ENCODE measurements at places on chromosomes 2 and 18. TPM values are rescaled to one million over a fixed set of nuclear protein-coding genes. Genes with fewer than 3 reads are reported as not detected.

MAL gene
- not detected for total RNA-seq

- H3K27ac ChIP-seq: no peak overlapping the region
- no peak overlapping the region for H3K4me3 ChIP-seq
- H3K4me1 ChIP-seq: peaks cover 3% of the 10 kb centered on the region
- no peak for DNase-seq
Observed at GRCh38 chr18:9737006-9737405, 28.9 kb downstream of the RAB31 start.

CCDC150 gene
- total RNA-seq: 7.1 TPM

- no peaks in the 10 kb centered on the region for H3K4me1 ChIP-seq
- no peaks in the 10 kb centered on the region for H3K27me3 ChIP-seq
- no peak overlapping the region for H3K27ac ChIP-seq
- DNase-seq: no peak
Observed at GRCh38 chr2:216932863-216933548, 73.1 kb upstream of the TNP1 start.

DNA sequence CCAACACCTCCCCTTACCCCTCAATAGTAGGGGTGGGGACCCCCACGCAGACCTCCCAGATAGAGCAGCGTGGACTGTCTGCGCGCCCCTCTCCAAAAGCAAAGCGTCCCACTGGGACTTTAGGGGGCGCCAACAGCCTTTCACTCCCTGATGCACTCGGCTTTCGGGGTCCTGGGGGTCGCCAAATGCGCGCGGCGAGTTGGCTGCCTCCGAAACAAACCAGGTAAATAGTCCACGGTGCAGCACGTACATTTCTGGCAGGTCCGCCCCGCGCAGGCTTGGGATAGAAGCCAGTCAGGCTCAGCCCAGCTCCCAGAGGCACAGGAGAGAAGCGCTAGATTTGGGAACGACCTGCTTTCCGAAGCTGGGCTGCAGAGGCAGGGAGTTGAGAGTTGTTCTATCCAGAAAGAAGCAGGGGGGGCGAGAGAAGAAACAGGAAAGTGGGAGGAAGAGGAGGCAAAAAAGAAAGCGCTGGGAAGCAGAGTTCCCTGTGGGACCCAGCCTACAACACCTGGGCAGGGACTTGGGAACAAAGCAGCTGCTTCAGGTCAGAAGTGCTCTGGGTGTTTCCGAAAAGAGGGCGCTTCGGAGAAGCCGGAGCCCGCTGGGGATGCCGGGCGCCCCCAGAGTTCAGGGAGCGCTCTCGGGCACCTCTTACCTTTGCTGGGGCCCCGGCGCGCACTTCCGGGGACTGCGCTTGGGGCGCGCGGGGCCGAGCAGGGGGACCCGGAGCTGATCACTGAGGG, 544 bp downstream of the EVA1A start:
- no peak for DNase-seq
- H3K4me1 ChIP-seq: no peaks in the 10 kb centered on the region
- H3K27ac ChIP-seq: no peak overlapping the region
- no peaks in the 10 kb centered on the region for H3K36me3 ChIP-seq

- H3K27ac ChIP-seq: no peak overlapping the region
- DNase-seq: no peak
- no peak overlapping the region for H3K4me3 ChIP-seq
- no peaks in the 10 kb centered on the region for H3K27me3 ChIP-seq
- H3K4me1 ChIP-seq: peaks cover 13% of the 10 kb centered on the region
- peaks cover 4% of the 10 kb centered on the region for H3K36me3 ChIP-seq
Observed at GRCh38 chr2:189763908-189764661, 1.5 kb upstream of the OSGEPL1 start.

GCKR gene
- not detected for total RNA-seq

GRCh38 chr2:190881084-190881597, 520 bp downstream of the GLS start:
- H3K4me1 ChIP-seq: no peaks in the 10 kb centered on the region
- no peaks in the 10 kb centered on the region for H3K36me3 ChIP-seq
- DNase-seq: no peak
- H3K27me3 ChIP-seq: no peaks in the 10 kb centered on the region
- peak overlapping the region; percentile 98 for H3K27ac ChIP-seq

DNA sequence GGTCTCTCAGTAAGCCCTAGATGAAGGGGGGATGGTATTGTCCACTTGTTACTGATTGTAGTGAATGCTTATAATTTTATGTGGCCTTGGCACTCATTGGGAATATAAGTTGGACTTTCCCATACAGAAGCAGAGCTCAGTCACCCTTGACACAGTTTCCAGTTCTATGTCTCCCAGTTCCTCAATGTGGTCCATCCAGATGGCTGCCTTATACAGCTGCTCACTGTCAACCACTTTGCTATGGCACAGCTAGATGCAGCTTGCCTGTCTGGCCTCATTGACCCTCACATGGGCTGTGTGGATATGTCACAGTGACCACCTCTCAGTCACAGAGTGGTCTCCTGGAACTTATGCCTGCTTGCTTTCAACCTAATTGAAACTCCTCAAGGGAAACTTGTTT, 21.7 kb downstream of the SLC39A6 start:
- no peak overlapping the region for H3K27ac ChIP-seq
- H3K4me3 ChIP-seq: no peak overlapping the region
- H3K4me1 ChIP-seq: no peaks in the 10 kb centered on the region
- DNase-seq: no peak
- no peaks in the 10 kb centered on the region for H3K27me3 ChIP-seq
- H3K36me3 ChIP-seq: peaks cover 12% of the 10 kb centered on the region

DNA sequence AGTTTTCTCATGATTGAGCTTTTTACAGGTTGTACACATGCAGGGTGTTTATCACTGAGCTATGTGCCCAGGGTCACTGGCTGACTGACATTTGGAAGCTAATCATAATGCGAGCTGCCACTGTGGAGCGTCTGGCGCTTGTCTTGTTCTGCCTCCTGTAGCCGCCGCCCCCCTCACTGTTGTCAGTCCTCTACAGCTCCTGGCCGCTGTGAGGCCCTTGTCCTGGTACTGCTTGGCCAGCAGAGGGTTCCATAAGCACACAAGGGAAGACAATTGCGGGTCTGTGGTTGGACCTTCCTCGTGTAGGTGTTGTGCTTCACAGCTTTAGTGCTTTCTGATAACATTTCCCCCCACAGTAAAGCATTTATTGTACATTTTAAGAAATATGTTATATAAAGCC, 105.6 kb upstream of the LDLRAD4 start:
- DNase-seq: no peak
- peaks cover 17% of the 10 kb centered on the region for H3K36me3 ChIP-seq
- no peak overlapping the region for H3K4me3 ChIP-seq
- no peaks in the 10 kb centered on the region for H3K4me1 ChIP-seq
- H3K27me3 ChIP-seq: no peaks in the 10 kb centered on the region

DNA sequence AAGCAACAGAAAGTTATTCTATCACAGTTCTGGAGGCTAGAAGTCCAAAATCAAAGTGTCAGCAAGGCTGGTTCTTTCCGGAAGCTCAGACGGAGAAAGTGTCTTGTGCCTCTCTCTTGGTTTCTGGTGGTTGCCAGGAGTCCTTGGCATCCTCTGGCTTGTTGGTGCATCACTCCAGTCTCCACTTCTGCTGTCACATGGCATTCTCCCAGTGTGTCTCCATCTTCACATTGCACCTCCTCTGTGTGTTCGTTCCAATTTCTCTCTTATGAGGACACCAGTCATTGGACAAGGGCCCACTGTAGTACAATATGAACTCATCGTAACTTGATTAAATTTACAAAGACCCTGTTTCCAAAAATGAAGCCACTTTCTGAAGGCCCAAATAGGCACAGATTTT, 175.4 kb upstream of the ATP5MC3 start:
- no peaks in the 10 kb centered on the region for H3K36me3 ChIP-seq
- no peaks in the 10 kb centered on the region for H3K4me1 ChIP-seq
- no peak overlapping the region for H3K4me3 ChIP-seq
- H3K27me3 ChIP-seq: no peaks in the 10 kb centered on the region
- DNase-seq: no peak

GRCh38 chr2:44246436-44246835, 28.8 kb upstream of the SLC3A1 start:
- no peak overlapping the region for H3K4me3 ChIP-seq
- DNase-seq: no peak
- no peaks in the 10 kb centered on the region for H3K36me3 ChIP-seq

SLC38A11 gene
- not detected for total RNA-seq

DNA sequence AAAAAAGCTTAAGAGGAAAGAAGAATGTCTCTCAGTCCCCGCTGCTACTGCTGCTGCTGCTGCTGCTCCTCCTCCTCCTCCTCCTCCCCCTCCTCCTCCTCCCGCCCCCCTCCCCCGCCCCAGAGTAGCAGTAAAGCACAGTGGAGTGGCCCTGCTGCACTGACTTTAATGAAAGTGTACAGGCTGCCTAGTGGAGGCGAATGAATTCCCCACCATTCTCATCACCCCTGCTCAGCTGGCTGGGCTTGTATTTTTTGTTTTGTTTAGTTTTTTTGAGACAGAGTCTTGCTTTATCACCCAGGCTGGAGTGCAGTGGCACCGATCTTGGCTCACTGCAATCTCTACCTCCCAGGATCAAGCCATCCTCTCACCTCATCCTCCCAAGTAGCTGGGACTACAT, 34.3 kb downstream of the GORASP2 start:
- no peaks in the 10 kb centered on the region for H3K4me1 ChIP-seq
- H3K36me3 ChIP-seq: peaks cover 76% of the 10 kb centered on the region
- no peak overlapping the region for H3K27ac ChIP-seq
- no peak for DNase-seq
- no peaks in the 10 kb centered on the region for H3K27me3 ChIP-seq

- H3K4me1 ChIP-seq: peaks cover 11% of the 10 kb centered on the region
- H3K4me3 ChIP-seq: no peak overlapping the region
- peaks cover 27% of the 10 kb centered on the region for H3K36me3 ChIP-seq
- H3K27ac ChIP-seq: peak overlapping the region; percentile 80
- no peaks in the 10 kb centered on the region for H3K27me3 ChIP-seq
Observed at GRCh38 chr18:57674891-57675290, 53.3 kb upstream of the NARS1 start.

DNA sequence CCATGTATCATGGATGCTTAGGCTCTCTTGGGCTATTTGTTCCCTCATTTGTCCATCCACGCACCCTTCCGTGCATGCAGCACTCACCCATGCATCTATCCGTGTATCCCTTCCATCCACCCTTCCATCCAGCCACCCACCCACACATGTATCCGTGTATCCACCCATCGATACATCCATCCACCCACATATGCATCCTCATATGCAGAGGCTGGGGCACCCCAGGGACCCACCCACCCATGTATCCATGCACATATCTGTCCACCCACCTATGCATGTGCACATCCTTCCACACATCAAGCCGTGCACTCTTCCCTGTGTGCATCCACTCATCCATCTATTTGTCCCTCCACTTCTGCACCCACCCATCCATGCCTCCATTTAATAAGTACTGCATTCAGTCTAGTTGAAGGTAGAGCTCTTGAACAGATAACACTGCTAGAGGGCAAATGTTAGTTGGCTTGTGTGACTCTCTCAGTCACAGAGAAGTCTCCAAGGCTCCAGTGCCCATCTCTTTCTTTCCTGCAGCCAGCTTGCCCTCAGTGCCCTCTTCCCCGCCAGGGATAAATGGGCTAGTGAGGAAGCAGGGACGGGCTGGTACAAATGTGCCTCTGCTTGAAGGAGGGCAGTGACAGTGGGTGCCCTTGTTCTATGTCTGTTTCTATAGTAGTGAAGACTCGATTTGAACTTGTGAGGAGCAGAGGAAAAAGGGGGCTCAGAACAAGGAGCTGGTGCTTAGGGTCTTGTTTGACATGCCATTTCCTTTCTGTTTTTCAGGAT, 61.5 kb downstream of the EMILIN2 start:
- H3K4me3 ChIP-seq: no peak overlapping the region
- no peaks in the 10 kb centered on the region for H3K36me3 ChIP-seq
- no peak overlapping the region for H3K27ac ChIP-seq
- no peaks in the 10 kb centered on the region for H3K4me1 ChIP-seq
- peak; percentile 56 for DNase-seq

- H3K27me3 ChIP-seq: no peaks in the 10 kb centered on the region
- DNase-seq: no peak
- no peaks in the 10 kb centered on the region for H3K36me3 ChIP-seq
Observed at GRCh38 chr2:220270481-220271070, 643.1 kb downstream of the SLC4A3 start.

PFN4 gene
- total RNA-seq: not detected

AKAIN1 gene
- not detected for total RNA-seq

GRCh38 chr2:219644801-219645480, 17.5 kb downstream of the SLC4A3 start:
- no peaks in the 10 kb centered on the region for H3K36me3 ChIP-seq
- no peak for DNase-seq
- no peaks in the 10 kb centered on the region for H3K4me1 ChIP-seq
- H3K27ac ChIP-seq: peak overlapping the region; percentile 38
- no peak overlapping the region for H3K4me3 ChIP-seq

- H3K27me3 ChIP-seq: no peaks in the 10 kb centered on the region
- no peak overlapping the region for H3K27ac ChIP-seq
- H3K36me3 ChIP-seq: no peaks in the 10 kb centered on the region
- no peak overlapping the region for H3K4me3 ChIP-seq
Observed at GRCh38 chr2:153819074-153819473, 52.6 kb upstream of the GALNT13 start.

- H3K4me1 ChIP-seq: no peaks in the 10 kb centered on the region
- no peak for DNase-seq
- H3K27ac ChIP-seq: peak overlapping the region; percentile 54
- H3K27me3 ChIP-seq: no peaks in the 10 kb centered on the region
- H3K4me3 ChIP-seq: no peak overlapping the region
Observed at GRCh38 chr2:173119069-173119807, 43.6 kb downstream of the MAP3K20 start.

ZFP36L2 gene
- 148 TPM for total RNA-seq

- no peak overlapping the region for H3K4me3 ChIP-seq
- no peaks in the 10 kb centered on the region for H3K27me3 ChIP-seq
- no peaks in the 10 kb centered on the region for H3K36me3 ChIP-seq
- H3K4me1 ChIP-seq: no peaks in the 10 kb centered on the region
Observed at GRCh38 chr2:144896341-144896740, 376.4 kb upstream of the ZEB2 start.

CFAP221 gene
- not detected for total RNA-seq

- DNase-seq: no peak
- no peak overlapping the region for H3K4me3 ChIP-seq
- no peaks in the 10 kb centered on the region for H3K27me3 ChIP-seq
Observed at GRCh38 chr2:45614330-45614729, 3.3 kb upstream of the SRBD1 start.

CIB4 gene
- total RNA-seq: not detected

- no peak for DNase-seq
- H3K4me3 ChIP-seq: no peak overlapping the region
- H3K36me3 ChIP-seq: no peaks in the 10 kb centered on the region
- H3K27ac ChIP-seq: peak overlapping the region; percentile 79
- no peaks in the 10 kb centered on the region for H3K4me1 ChIP-seq
Observed at GRCh38 chr2:179275253-179276012, 10.8 kb upstream of the SESTD1 start.

DSG4 gene
- not detected for total RNA-seq

- no peak for DNase-seq
- no peak overlapping the region for H3K27ac ChIP-seq
- H3K4me1 ChIP-seq: no peaks in the 10 kb centered on the region
- peaks cover 37% of the 10 kb centered on the region for H3K36me3 ChIP-seq
- no peaks in the 10 kb centered on the region for H3K27me3 ChIP-seq
Observed at GRCh38 chr2:222942977-222943376, 82.1 kb downstream of the ACSL3 start.

REG1B gene
- not detected for total RNA-seq

- no peak for DNase-seq
- H3K4me1 ChIP-seq: peaks cover 6% of the 10 kb centered on the region
- H3K4me3 ChIP-seq: no peak overlapping the region
Observed at GRCh38 chr2:64605026-64605471, 48.7 kb downstream of the SERTAD2 start.

- H3K27me3 ChIP-seq: no peaks in the 10 kb centered on the region
- no peaks in the 10 kb centered on the region for H3K4me1 ChIP-seq
- H3K4me3 ChIP-seq: no peak overlapping the region
- no peaks in the 10 kb centered on the region for H3K36me3 ChIP-seq
Observed at GRCh38 chr2:102442967-102443828, 20.2 kb downstream of the IL18RAP start.
